ENCODE measurements at places on chromosomes 4 and X. TPM values are rescaled to one million over a fixed set of nuclear protein-coding genes. Genes with fewer than 3 reads are reported as not detected.

- no peaks in the 10 kb centered on the region for H3K27me3 ChIP-seq
- no peak for DNase-seq
- H3K4me1 ChIP-seq, result no peaks in the 10 kb centered on the region
- H3K4me3 ChIP-seq, result no peak overlapping the region
- no peaks in the 10 kb centered on the region for H3K36me3 ChIP-seq
Measured at GRCh38 chrX:39002466-39002865, 201.2 kb downstream of the MID1IP1 start.

VCX gene
- total RNA-seq, result not detected

DOCK11 gene
- 103 TPM for total RNA-seq

- no peak overlapping the region for H3K4me3 ChIP-seq
- peaks cover 15% of the 10 kb centered on the region for H3K4me1 ChIP-seq
- no peak for DNase-seq
- H3K27me3 ChIP-seq, result no peaks in the 10 kb centered on the region
- H3K27ac ChIP-seq, result no peak overlapping the region
Measured at GRCh38 chr4:183828839-183829238, 76.3 kb upstream of the STOX2 start.

- DNase-seq, result no peak
- H3K36me3 ChIP-seq, result no peaks in the 10 kb centered on the region
- H3K27me3 ChIP-seq, result no peaks in the 10 kb centered on the region
- H3K4me1 ChIP-seq, result peaks cover 9% of the 10 kb centered on the region
- H3K4me3 ChIP-seq, result no peak overlapping the region
Measured at GRCh38 chrX:139924696-139925095, 8.2 kb downstream of the ATP11C start.

- H3K27ac ChIP-seq, result no peak overlapping the region
- H3K4me1 ChIP-seq, result no peaks in the 10 kb centered on the region
- no peak for DNase-seq
- no peaks in the 10 kb centered on the region for H3K36me3 ChIP-seq
Measured at GRCh38 chr4:89077761-89078160, 20.8 kb upstream of the FAM13A start.

- H3K4me3 ChIP-seq, result no peak overlapping the region
- no peaks in the 10 kb centered on the region for H3K36me3 ChIP-seq
- DNase-seq, result no peak
- no peak overlapping the region for H3K27ac ChIP-seq
Measured at GRCh38 chr4:57114973-57115372, 4.8 kb upstream of the IGFBP7 start.

- no peaks in the 10 kb centered on the region for H3K27me3 ChIP-seq
- H3K4me1 ChIP-seq, result no peaks in the 10 kb centered on the region
- peak; percentile 10 for DNase-seq
- no peak overlapping the region for H3K4me3 ChIP-seq
- H3K27ac ChIP-seq, result no peak overlapping the region
- H3K36me3 ChIP-seq, result no peaks in the 10 kb centered on the region
Measured at GRCh38 chr4:152618971-152619370, 60.8 kb downstream of the TMEM154 start.

GSX2 gene
- not detected for total RNA-seq

- peaks cover 3% of the 10 kb centered on the region for H3K4me1 ChIP-seq
- no peaks in the 10 kb centered on the region for H3K27me3 ChIP-seq
- no peak for DNase-seq
- H3K27ac ChIP-seq, result no peak overlapping the region
- no peak overlapping the region for H3K4me3 ChIP-seq
- H3K36me3 ChIP-seq, result no peaks in the 10 kb centered on the region
Measured at GRCh38 chr4:71261633-71262121, 77.1 kb upstream of the SLC4A4 start.

- no peaks in the 10 kb centered on the region for H3K27me3 ChIP-seq
- no peak overlapping the region for H3K27ac ChIP-seq
- H3K4me3 ChIP-seq, result no peak overlapping the region
- no peak for DNase-seq
Measured at GRCh38 chr4:163915896-163916295, 421.4 kb downstream of the TMA16 start.

DNA sequence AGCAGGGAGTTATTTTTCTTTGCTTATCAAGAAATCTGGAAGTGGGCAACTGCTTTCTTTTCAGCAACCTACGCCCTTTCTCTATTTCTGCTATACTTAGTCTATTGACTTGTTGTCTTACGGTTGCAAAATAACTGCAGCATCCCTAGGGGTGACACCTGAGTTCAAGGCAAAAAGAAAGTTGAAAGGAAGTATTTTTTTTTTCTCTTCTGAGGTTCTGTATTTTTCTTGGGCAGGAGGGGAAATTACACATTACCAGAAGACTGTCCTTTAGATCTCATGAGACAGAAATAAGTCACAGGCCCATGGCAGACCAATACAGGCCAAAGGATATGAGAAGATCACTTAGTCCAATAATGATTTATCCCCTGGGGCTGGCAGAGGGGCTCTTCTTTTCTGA lies 204.7 kb upstream of the CASK start:
- H3K27ac ChIP-seq, result no peak overlapping the region
- H3K4me3 ChIP-seq, result no peak overlapping the region
- no peaks in the 10 kb centered on the region for H3K4me1 ChIP-seq
- DNase-seq, result no peak
- no peaks in the 10 kb centered on the region for H3K27me3 ChIP-seq
- H3K36me3 ChIP-seq, result no peaks in the 10 kb centered on the region

DNA sequence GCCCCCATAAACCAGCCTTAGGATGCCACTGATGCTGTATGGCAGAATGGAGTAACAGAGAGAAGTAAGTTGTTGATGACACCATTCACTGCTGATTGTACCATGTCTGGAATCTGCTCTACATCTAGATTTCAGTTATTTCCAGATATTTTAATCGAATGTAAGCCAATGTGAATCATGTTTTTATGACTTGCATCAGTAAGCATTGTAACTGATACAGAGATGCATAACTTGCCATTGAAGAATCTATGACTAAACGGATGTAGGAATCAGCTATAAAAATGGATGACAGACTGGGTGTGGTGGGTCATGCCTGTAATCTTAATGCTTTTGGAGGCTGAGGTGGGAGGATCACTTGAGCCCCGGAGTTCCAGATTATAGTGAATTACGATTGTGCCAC lies 161.0 kb upstream of the GATB start:
- H3K36me3 ChIP-seq, result no peaks in the 10 kb centered on the region
- H3K4me1 ChIP-seq, result no peaks in the 10 kb centered on the region
- peak; percentile 5 for DNase-seq
- no peak overlapping the region for H3K27ac ChIP-seq
- H3K4me3 ChIP-seq, result no peak overlapping the region

- DNase-seq, result no peak
- peaks cover 20% of the 10 kb centered on the region for H3K4me1 ChIP-seq
Measured at GRCh38 chr4:2891294-2891693, 47.6 kb downstream of the ADD1 start.

TADA2B gene
- 22.0 TPM for total RNA-seq

TREX2 gene
- total RNA-seq, result 0.78 TPM

CLDN34 gene
- total RNA-seq, result 0.66 TPM

DNA sequence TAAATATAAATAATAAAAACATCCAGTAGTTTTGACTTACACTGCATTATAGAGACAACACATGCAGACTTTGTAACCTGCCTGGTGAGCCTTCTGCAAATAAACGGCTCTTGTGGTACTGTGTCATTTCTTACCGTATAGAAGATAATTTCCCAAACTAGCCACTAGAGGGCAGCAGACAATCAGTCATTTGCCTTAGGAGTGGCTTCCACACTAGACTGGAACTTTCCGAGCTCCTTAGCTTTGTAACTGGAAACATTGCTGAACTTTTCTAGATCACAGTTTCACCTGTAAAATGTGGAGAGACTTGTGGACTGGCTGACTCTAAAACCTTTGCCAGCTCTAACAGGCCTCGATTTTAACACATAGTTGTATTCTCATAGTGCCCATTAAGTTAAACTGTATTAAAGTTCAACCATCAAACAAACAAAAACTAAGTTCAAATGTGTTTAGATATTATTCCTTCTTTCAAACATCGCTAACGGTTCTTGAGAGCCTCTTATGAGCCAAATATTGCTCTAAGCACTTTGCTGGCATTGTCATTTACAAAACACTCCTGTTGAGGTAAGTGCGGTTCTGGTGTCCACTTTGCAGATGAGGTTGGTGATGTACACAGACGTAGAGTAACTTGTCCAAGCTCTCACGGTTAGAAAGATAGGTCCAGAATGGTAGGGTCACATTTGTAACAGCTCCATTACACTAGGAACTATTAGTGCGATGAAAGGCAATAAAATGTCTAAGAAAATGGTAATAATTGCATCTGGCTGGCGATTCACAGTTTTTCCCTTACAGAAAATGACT lies 345.5 kb downstream of the ANK2 start:
- no peaks in the 10 kb centered on the region for H3K4me1 ChIP-seq
- H3K4me3 ChIP-seq, result no peak overlapping the region
- peak overlapping the region; percentile 3 for H3K27ac ChIP-seq
- no peaks in the 10 kb centered on the region for H3K36me3 ChIP-seq

- H3K4me1 ChIP-seq, result no peaks in the 10 kb centered on the region
- H3K27me3 ChIP-seq, result no peaks in the 10 kb centered on the region
- H3K36me3 ChIP-seq, result no peaks in the 10 kb centered on the region
- H3K27ac ChIP-seq, result no peak overlapping the region
- H3K4me3 ChIP-seq, result no peak overlapping the region
Measured at GRCh38 chr4:159639671-159640323, 536.9 kb downstream of the RAPGEF2 start.

DNA sequence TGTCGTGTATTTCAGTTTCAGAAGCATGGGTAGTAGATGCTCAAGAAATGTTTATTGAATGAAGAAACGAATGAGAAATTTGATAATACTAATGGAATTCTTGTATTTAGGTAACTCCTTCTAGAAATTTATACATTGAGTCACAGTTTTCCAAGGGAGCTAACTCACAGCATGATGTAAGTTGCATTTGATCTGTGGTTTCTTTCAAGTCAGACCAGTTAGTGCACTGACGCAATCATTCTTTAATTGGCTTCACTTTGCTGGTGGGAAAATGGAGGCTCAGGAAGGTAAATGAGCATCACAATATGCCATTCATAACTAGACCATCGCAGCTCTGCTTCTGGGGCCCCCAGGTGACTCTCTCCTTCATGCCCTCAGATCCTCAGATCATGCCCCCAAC lies 17.3 kb upstream of the CWH43 start:
- H3K4me3 ChIP-seq, result no peak overlapping the region
- no peaks in the 10 kb centered on the region for H3K4me1 ChIP-seq
- DNase-seq, result no peak
- H3K27me3 ChIP-seq, result no peaks in the 10 kb centered on the region

DNA sequence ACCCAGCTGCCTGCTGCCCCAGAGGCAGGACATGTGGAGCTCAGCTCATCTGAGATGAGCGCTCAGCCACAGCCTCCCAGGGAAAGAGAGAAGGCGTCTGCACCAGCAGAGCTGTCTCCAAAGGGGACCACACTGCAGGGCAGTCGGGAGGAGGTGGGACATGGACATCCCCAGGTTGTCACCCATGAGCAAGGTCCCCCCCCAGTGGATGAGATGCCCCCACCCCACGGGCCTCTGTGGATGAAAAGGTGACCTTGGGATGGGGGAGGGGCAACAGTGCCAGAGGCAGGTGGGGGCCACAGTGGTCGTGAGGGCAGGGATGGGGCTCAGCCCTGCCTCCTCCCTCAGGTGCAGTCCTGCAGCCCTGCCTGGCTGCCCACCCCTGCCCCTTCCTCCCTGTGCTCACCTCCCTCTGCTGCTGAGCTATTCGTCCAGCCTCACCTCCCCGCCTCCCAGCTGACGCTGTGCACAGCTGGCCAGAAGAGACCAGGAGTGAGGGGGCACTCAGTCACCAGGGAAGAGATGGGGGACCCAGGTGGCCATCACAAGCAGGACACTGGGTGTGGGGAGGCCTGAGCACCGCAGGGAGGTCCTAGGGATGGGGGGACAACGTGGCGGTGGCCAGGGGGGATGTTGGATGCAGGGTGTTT lies 9.3 kb downstream of the NKX1-1 start:
- no peak overlapping the region for H3K4me3 ChIP-seq
- no peak for DNase-seq
- no peaks in the 10 kb centered on the region for H3K4me1 ChIP-seq
- peaks cover 25% of the 10 kb centered on the region for H3K36me3 ChIP-seq
- no peak overlapping the region for H3K27ac ChIP-seq

DNA sequence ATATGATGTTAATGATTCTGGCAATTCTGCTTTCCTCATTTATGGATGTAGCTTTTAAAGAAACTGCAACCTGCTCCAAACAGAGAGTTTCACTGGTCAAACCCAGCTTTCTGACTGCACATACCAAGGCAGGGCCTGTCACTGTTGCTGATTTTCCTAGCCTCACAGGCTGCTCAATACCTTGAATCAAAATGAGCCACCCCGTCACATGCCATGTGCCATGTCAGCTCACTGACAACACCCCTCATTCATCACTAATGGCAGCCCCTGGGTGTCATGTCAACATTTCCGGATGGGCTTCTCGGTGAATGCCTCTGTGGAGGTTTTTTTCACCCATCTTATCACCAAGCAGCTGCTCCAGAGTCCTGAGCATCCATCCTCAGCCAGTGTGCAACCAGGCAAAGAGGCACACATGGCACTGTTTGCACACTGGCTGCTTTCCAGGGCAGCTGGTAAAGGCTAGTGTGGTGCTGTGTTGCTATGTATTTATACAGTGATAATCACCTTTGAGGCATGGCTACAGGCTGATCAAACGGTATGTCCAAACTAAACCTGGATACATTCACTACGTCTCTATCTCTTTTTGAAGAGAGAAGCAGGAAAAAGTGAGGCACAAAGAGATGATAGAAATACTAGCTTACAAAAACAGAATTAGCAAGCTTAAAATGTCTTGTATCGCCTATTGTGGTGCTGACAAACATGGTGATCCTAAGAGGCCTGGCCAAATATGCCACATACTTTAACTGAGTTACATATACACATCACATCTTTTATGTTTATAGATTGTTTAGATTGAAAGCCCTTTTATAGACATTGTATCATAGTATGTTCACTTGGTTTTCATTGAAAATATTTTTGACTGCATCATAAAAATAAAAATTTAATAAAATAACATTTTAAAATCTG lies 94.6 kb upstream of the INPP4B start:
- no peaks in the 10 kb centered on the region for H3K27me3 ChIP-seq
- no peaks in the 10 kb centered on the region for H3K36me3 ChIP-seq
- H3K4me3 ChIP-seq, result no peak overlapping the region

- H3K36me3 ChIP-seq, result no peaks in the 10 kb centered on the region
- DNase-seq, result no peak
- H3K27ac ChIP-seq, result no peak overlapping the region
- no peak overlapping the region for H3K4me3 ChIP-seq
Measured at GRCh38 chrX:122739770-122740169, 444.3 kb upstream of the GRIA3 start.

- no peak overlapping the region for H3K27ac ChIP-seq
- no peak overlapping the region for H3K4me3 ChIP-seq
- H3K4me1 ChIP-seq, result no peaks in the 10 kb centered on the region
Measured at GRCh38 chrX:39149761-39150160, 348.5 kb downstream of the MID1IP1 start.

GAGE12D gene
- total RNA-seq, result not detected

DNA sequence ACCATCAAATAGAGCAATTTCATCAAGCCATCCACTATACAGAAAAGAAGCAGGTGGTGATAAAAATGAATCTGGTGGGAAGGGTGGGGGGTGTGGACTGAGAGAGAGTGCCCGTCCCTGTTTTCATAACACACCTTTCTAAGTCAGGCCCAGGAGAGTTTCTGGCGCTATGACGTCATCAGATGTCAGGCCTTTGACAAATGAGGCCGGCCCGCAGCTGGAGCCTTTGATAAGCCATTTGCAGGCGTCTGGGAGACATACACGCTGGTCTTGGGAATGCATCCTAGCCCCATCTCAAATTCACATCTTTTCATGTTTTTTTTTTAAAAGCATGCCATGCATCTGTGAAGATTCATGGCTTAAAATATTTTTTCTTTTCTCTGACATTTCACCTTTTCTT lies 404.5 kb downstream of the BCOR start:
- no peaks in the 10 kb centered on the region for H3K27me3 ChIP-seq
- H3K27ac ChIP-seq, result no peak overlapping the region
- peaks cover 9% of the 10 kb centered on the region for H3K4me1 ChIP-seq
- no peak overlapping the region for H3K4me3 ChIP-seq
